Activated CD4-positive, CD25-positive, alpha-beta regulatory T cell treated with anti-CD3 and anti-CD28 coated beads, Interleukin-2, amount 50 U/mL, for 72 hours (primary cell): ENCODE measurements at places on chromosomes 2 and 18.
A peak's percentile ranks its signal among the peaks of the same experiment; 100 is the strongest.

DNA sequence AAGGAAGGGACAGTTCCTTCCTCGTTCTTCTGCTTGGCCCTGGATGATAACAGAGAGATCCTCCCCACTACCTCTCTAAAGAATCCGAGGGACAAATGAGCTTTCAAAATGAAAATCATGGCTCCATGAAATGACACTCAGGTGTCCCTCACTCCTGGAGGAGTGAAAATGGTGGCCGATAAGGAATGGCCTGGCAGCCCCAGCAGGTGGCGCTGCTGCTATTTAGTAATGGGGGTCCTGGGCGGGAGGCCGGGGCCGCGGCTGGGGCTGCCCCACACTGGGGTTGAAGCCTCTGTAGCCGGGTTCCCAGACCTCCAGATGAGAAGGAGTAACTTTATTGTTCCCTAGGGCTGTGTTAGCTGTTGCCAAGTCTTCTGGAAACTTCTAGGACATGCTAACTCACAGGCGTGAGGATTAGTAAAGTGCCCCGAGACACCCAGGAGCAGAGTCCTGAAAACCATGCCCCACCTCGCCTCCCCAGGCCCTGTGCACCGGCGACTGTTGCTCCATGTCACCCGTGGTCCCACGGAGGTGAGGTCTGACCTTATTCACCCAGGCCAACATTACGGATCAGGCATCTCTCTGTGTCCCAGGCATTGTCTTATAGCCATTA is 138.0 kb downstream of the CTIF start:
- DNase-seq: peak; percentile 73

GRCh38 chr18:78130232-78131195 is 849.1 kb upstream of the SALL3 start:
- no peak for DNase-seq

GRCh38 chr2:52597346-52597745 is 1170.3 kb upstream of the CHAC2 start:
- no peak for DNase-seq

- no peak for DNase-seq
Observed at GRCh38 chr2:45256173-45256866, 247.1 kb upstream of the SIX2 start.

- DNase-seq: no peak
Observed at GRCh38 chr2:190627448-190628412, 21.2 kb upstream of the NAB1 start.

- no peak for DNase-seq
Observed at GRCh38 chr2:231785822-231786176, 446 bp upstream of the COPS7B start.

- DNase-seq: no peak
Observed at GRCh38 chr2:196404276-196404675, 232.9 kb upstream of the STK17B start.

DNA sequence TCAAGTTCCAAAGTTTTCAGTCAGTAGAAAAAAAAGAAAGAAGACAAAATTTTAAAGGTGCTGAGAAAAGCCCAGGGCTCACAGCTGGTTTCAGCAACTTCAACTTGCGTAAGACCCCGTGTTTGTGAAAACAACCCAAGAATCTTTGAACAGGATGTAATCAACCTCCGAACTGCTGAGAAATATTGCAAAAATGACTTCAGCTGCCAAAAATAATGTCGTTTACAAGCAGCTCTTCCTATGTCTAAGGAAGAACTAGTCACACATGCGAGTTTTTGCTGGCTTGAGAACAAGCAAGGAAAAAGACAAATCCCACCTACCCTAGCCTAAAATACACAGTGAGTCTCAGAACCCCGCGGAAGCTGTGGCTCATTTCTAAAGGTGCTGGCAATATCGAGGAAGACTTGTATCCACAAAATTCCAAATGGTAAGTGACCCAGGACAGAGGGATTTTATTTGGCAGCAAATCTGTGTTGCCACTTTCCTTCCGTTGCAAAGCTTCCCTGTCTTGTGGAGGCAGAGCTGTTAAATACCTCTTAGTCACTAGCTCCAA is 59.8 kb upstream of the SLC8A1 start:
- no peak for DNase-seq

DNA sequence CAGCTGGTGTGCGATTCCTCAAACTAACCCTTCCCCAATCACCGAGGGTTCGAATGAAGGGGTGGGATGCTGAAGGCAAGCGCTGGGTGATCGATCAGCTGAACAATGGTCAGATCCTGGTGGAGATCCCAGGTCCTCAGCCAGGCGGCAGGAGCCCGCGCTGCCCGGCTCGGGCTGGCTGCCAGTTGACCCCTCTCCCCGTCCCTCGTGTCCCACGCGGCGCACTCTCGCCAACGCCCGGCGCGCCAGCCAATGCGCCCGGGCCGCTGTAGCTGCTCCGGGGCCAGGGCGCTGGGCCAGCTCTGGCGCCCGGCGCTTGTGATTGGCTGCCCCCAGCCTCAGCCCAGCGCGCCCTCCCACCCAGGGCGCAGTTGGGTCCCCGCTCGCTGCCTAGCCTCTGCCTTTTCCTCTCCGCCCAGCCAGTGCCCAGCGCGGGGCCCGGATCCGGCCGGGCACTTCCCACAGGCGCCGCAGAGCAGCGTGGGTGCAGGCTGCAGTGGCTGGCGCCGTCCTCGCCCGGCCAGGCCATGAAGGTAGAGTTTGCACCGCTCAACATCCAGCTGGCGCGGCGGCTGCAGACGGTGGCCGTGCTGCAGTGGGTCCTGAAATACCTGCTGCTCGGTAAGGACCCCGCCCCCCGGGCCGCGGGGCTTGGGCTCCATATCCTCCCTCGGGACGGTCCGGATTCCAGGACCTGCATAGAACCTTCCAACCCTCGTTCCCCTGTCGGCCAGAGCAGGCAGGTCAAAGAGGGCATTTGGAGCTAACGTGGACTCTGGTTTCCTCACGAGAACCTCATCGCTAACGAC is at the start of gene MOGAT1:
Gene MOGAT1, plus strand, starts transcription at position 400 of the 809 bp plus-strand sequence. Its CDS starts 128 bp downstream, at position 528.
- DNase-seq: no peak

GRCh38 chr2:70759446-70759845 is 8.6 kb downstream of the ADD2 start:
- DNase-seq: no peak

GRCh38 chr2:10980886-10981425 is 69.2 kb downstream of the KCNF1 start:
- DNase-seq: peak; percentile 17

DNA sequence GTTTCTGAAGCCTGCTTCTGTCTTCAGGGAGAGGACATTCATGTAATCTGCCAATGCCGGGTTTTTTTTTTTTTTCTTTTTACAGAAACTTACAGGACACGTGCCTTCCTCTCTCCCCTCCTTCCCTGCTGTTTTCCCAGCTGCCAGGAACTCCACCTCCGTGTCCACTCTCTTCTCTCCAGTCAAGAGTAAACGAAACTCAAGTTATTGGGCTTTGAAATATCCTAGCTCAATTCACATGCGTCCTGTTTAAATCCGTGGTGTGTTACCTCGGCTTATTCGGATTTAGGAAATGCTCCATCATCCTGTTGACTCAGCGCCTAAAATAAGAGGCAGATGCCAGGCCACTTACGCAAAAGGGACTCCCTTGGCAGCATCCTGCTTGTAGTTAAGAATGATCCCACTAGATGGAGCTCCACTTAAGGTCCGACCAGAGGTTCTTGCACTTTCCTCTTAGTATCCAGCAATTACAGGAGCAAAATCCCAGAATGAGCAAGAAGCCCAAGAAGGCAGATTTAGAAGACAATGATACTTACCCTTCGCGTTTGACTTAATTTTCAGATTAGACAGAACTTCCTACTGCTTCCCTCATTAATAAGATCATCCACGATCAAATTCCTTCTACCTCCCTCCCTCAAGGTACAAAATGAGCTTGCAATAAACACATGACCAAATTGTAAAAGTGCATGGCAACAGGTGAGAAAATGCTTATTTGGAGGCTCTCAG is 97.2 kb upstream of the ZCCHC2 start:
- DNase-seq: peak; percentile 40

DNA sequence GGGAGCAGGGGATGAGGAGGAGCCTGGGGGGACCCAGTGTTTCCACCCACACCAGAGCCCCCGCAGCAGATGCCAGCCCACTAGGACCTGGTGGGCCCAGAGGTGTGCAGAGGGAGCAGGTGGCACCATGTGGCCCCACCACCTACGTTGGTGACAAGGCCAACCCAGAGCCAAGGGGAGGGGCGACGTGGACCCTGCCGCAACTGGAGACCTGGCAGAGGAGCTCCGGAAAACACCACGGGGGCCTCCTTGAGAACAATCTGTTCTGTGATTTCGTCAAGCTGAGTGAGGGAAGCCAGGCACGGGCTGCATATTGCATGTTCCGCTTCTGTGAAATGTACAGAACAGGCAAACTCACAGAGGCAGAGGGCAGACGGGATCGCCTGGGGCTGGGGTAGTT is 49.1 kb upstream of the GPC1 start:
- no peak for DNase-seq

DNA sequence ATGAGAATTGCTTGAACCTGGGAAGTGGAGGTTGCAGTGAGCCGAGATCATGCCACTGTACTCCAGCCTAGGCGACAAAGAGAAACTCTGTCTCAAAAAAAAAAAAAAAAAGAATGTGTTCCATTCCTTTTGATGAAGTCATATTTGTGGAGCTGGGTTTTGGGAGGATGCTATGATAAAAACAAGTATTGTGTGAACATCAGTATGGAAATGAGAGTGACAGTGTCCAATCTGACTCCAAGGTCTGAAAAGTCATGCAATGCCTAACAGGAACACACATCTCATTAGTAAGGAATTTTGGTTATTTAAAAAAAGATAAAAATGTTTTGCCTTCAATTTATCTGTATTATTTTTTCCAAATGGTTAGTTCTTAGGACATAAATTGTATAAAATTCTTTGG is 11.8 kb downstream of the GCFC2 start:
- no peak for DNase-seq

- DNase-seq: no peak
Observed at GRCh38 chr2:168601741-168602140, 145.7 kb downstream of the CERS6 start.

DNA sequence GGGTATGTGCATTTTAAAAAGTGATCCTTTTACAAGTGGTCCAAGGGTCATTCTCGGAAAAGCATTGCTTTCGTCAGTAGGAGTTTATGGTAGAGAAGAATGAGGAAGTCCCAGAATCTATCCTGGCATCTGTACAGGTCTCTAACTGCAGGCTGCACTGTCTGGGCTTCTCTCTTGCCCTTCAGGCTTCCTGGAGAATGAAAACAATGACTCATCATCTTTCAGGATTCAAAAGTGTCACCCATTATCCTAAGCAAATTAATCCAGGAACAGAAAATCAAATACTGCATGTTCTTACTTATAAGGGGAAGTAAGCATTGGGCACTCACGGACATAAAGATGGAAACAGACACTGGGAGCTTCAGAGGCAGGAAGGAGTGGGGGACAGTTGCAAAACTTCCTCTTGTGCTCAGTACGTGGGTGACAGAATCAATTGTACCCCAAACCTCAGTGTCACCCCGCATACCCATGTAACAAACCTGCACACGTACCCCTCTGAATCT is 60.2 kb upstream of the TXNDC2 start:
- DNase-seq: no peak

- DNase-seq: no peak
Observed at GRCh38 chr2:5150871-5151270, 541.3 kb upstream of the SOX11 start.

GRCh38 chr2:37923308-37924055 is 1.6 kb upstream of the RMDN2 start:
- no peak for DNase-seq

GRCh38 chr2:137123226-137123625 is 357.9 kb downstream of the THSD7B start:
- DNase-seq: no peak

GRCh38 chr2:69917852-69918251 is 2.9 kb downstream of the MXD1 start:
- no peak for DNase-seq

- no peak for DNase-seq
Observed at GRCh38 chr2:67476809-67477790, 80.0 kb downstream of the ETAA1 start.

DNA sequence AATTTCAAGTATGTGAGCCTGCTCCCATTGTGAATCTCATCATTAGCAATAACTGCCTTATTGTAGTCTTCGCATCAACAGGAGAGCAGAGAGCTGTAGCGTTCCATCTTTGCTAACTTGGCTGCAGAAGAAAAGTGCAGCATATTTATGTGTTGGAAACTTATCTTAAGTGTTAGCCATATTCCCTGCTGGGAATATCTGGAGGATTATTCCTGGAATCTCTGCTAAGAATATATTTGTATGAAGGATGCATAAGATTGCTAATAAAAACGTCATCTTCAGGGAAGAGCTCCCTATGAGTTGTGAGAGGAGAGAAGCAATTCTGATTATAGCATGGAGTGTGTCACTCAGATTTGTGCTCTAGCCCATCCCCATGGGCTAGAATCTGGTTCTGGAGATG is 115.1 kb upstream of the REG3G start:
- DNase-seq: no peak

DNA sequence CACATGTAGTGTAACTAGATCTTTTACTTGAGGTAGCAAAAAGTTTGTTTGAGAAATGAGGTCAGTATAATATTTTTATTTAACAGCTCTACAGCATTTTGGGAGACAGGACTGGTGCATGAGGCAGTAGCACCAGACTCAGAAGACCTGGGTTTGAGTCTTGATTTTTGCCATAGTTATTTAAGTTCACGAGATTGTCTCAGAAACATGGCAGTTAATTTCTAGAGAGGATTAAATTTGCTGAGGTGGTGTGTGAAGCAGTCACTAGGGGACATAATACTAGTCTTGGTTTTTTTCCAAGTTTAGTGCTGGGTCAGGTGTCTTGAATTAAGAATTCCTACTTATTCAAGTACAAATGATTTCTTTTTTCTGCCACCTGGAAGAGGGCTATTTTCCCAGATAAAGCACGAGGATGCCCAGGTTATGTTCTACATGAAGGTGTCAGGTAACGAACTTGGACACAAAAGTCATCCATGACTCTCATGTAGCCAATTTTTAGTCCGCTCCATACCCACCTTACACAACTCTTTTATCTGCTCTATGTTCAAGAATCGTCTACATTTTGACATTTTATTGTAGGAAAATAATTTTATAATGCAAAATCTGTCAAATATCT is 1.4 kb downstream of the MARCHF7 start:
- no peak for DNase-seq

DNA sequence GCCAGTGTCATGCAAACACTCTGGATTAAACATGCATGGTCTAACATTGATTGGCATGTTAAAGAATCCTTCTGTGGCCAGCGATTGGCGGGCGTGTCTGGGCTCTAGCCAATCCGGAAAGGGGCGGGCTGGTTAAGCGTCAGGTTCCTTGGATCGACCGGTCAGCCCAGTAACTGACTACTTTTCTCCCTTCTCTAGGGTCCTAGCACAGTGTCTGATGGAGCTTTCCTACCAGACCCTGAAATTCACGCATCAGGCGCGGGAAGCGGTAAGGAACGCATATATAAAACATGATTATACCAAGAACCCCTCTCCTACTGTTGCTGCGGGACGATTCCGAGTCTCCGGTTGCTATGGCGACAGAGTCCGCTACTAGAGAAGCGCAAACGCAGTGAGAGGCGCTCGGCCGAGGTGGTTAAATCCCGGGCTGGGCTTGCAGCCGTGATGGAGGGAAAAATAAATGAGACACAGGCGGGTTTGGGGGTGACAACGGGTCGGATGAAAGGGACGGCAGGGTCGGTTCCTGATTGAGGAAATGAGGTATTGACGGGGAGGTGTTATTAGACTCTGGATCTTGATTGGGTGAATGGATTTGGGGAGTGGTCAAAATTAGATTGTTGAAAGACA is 29.4 kb downstream of the KATNAL2 start:
- peak; percentile 68 for DNase-seq
